T-helper 17 cell (primary cell): ENCODE measurements at places on chromosomes 2 and 18. TPM values are rescaled to one million over a fixed set of nuclear protein-coding genes. Genes with fewer than 3 reads are reported as not detected.

The MAL gene
- 159 TPM for total RNA-seq

DNA sequence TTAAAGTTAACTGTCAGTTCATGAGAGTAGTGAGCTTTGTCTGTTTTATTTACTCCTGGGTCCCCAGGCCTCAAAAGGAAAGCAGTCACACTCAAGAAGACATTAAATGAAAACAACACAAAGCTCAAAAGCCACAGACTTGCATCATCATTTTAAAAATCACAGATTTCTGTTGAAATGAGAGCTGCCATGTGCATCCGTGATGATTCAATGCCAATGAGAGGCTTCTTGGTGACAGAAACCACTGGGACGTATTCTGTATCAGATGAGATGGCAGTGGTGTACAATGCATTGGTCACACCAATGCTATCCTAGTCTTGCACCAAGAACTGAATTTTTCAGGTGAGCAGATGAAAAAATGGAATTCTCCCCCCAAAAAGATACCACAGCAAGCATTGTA lies 204.8 kb downstream of the ANAPC1 start:
- no peak for DNase-seq

DNA sequence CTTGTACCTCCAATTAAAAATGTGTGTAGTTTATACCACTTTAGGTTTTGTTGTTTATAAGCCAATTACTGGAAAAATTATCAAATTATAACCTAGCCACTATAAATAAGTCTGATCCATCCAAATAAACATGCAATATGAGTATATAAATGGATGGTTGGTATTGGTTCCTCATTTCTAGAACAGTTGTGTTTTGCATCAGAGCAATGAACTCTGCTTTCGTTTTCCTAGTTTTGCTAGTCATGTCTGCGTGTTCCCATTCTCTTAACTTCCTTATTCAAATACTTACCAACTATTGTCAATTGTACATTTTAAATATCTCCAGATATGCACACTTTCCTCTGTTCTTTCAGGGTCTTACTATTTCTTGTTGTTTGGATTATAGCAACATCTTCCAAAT lies 641.7 kb downstream of the NR4A2 start:
- no peak for DNase-seq

GRCh38 chr2:152406119-152406835 lies 71.3 kb downstream of the FMNL2 start:
- DNase-seq = no peak

The MBD2 gene
- 108 TPM for total RNA-seq

GRCh38 chr2:27831279-27832050 lies 58.7 kb downstream of the RBKS start:
- no peak for DNase-seq

The GAD1 gene
- not detected for total RNA-seq

The GRHL1 gene
- total RNA-seq = 3.7 TPM

DNA sequence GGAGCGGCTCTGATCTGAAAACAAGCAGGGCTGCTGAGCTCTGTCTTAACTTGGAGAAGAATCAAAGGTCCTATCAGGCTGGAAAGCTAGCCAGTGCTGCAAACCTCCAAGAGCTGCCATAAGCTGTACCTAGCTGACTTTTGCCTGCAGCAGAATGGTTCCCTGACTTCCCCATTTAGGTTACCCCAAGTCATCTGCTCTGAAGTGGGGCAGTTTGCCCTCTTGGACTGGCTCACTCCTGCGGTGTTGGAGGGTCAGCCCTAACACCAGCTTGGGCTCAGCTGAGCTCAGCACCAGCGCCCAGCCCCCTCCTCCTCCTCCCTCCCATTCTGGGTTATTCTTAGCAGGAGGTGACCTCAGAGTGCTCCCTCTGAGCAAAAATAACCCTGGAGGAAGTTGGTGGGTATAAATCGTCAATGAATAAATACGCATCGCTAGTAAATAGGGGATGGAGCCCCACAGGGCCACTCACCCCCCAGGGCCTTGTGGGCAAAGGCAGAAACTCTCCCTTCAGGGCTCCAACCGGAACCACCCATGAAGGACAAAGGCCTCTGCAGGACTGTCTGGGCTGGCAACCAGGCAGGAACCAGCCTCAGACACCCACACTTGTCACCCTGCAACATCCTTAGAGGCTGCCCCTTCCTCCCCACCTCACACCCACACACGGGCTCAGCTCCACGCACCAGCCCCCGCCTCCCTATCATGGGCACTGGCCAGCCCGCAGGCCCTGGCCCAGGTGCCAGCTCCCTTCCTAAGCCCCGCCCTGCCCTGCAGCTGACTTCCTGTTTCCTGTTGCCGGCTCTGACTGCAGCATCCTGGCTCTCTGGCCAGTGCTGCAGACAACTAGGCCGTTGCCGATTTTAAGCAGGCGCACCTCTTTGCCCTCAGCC lies 46.9 kb downstream of the DNMT3A start:
- DNase-seq = peak; percentile 57

DNA sequence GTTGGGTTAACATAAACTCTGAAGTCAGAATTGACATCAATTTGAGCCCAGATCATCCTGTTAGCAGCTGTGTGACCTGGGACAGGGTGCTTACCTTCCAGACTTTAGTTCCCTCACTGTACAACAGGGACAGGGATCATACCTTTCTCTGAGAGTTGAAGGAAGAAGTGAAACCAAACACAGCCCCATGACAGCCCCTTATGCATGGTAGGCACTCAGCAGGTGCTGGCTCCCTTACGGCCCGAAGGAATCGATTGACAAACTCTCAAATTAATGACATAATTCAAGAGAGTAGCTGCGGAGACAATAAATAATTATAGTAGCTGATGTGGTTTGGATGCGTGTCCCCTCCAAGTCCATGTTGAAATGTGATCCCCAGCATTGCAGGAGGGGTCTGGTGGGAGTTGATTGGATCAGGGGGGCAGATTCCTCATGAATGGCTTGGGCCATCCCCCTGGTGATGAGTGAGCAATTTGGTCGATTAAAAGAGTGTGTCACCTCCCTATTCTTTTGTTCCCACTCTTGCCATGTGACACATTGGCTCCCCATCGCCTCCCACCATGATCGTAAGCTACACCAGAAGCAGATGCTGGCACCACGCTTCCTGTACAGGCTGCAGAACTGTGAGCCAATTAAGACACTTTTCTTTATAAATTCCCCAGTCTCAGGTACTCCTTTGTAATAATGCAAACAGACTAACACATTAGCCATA lies 72.4 kb downstream of the ODC1 start:
- DNase-seq = no peak

- DNase-seq = no peak
These were observed 516.2 kb upstream of the MYT1L start for GRCh38 chr2:2847209-2847676.

The CABYR gene
- total RNA-seq = 2.6 TPM
